ENCODE measurements at places on chromosomes 5 and 9.

DNA sequence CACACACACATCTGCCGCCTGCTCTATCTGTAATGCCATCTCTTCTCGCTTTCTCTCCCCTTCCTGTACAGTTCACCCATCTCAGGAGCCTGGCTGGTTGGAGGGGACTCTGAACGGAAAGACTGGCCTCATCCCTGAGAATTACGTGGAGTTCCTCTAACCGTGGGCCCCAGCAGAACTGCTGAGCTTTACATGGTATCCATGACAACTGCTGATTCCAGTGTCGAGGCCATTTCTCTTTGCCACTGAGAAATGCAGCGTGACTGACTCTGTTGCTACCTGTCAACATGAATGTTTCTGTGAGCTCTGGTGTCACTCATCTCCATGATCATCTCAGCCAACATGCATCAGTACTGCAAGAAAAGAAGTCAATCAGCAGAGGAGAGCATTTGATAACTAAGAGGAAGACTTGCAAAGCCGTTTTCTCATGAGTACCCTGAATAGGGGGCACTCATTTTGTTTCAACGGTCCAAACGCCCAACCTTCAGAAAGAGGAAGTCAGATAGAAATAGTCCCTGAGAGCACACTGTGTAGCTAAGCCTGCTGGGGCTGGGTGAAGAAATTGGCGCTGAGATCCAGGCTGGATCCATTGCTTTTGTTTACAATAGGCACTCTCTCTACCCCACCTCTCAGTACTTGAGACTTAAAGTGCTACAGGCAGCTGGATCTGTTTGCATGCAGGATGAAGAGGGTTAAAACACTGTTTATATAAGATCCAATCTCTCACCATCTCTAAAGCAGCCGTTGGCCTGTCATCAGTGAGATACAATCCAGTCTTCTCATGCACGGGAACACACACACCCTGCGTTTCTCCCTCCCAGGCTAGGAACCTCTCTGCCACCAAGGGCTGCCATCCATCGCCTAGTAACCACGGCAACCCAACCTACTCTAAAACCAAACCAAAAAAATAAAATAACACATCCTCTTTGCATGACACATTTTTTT is 180.9 kb downstream of the NR3C1 start:
- DNase-seq = no peak

GRCh38 chr9:95028853-95029219 is 288.7 kb downstream of the FANCC start:
- no peak for DNase-seq

DNA sequence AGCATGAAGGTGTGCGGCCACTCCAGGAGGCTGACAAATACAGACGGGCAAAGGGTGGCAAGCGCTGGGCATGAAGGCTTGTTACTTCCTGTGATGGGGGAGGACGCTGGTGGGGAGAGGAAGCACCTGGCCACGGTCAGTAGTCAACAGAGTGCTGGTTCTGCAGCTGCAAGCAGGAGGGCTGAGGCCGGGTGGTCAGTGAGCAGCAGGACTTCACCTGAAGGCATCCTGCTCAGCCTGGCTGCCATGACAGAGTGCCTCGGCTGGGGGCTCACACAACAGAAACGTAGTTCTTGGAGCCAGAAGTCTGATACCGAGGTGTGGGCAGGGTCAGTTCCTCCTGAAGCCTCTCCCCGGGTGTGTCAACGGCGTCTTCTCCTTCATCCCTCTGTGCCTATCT is 118.6 kb upstream of the IRX4 start:
- DNase-seq = no peak

DNA sequence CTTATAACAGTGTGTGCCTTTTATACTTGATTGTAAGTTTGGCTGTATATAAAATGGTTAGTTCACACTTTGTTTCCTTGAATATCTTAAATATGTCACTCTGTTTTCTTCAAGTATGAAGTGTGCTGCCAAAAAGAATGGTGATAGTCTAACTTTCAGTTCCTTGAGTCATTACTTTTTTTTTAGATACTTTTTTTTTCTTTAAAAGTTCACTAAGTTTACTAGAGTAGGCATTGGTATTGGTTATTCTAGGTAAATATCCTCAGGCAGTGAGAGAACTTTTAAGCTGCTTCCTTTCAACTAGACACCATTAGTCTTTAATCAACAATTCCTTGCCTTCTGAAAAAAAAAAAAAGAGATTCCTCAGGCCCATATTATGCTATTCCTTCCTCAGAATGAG is 41.9 kb downstream of the SPEF2 start:
- DNase-seq = no peak

DNA sequence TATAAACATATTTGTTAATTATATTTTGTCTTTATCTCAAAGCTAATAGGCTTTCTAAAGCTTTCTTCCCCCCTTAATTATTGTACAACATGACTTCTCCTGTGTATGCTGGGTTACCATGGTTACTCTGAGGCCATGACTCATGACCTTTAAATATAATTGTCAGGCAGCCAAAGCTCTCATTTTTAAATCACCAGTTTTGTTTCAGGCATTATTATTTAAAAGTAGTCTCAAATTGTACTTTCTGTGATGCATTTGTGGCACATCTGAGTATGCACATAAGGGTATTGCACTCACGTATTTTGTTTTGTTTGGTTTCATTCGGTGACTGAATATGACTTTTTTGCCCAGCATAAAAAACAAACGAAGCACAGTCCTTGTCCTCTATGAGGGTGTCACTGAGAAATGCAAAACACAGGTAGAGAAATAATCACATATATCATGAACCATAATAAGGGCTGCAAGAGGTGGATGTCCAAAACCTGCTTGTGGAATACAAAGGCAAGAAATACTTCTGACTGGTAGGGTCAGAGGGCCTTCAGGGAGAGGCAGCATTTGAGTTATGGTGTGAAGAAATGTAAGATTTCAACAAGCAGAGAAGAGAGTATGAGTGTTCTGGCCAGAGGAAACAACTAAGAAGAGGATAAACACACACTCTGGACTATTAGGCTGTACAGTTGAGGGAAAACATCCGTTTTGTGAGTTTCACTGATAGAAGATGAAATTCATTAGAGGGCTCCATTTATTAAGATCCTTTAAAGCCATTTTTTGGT is 2.1 kb downstream of the CCDC192 start:
- DNase-seq = no peak

Data from G401 (cell line).